ENCODE measurements at places on chromosomes 12 and 14.

- peak; percentile 70 for DNase-seq
Observed at GRCh38 chr14:23454445-23454856, 15.1 kb upstream of the NGDN start.

- peak; percentile 35 for DNase-seq
Observed at GRCh38 chr12:6884539-6884938, 11.4 kb upstream of the SPSB2 start.

- DNase-seq = no peak
Observed at GRCh38 chr12:95838125-95838524, 20.6 kb upstream of the SNRPF start.

- DNase-seq = no peak
Observed at GRCh38 chr14:49688701-49689030, 652 bp upstream of the POLE2 start.

- DNase-seq = no peak
Observed at GRCh38 chr14:74207943-74208342, 31.3 kb upstream of the VSX2 start.

DNA sequence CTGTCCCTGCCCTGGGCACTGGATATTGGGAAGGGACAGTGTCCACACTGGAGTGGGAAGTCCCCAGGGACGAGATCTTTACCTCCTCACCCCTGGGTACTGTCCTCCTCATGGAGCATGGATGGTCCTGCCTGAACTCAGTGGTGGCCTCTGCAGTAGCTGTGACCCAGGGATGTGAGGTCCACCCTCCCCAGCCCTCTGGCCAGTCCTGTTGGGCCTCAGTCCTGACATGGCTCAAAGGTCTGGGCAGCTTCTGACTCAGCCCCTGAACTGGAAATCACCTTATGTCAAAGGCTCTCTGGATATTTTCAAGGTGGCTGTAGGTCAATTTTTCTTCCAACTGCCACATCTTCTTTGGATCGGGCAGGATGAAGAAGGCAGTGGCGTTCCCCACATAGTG lies 24.4 kb downstream of the SERPINA1 start:
- DNase-seq = no peak

GRCh38 chr12:95918194-95918993 lies 24.0 kb downstream of the CCDC38 start:
- peak; percentile 20 for DNase-seq

GRCh38 chr12:62192180-62192902 lies 67.9 kb upstream of the USP15 start:
- peak; percentile 83 for DNase-seq

- no peak for DNase-seq
Observed at GRCh38 chr12:3148366-3149000, 71.3 kb downstream of the TSPAN9 start.

- no peak for DNase-seq
Observed at GRCh38 chr14:51424561-51425251, 184.7 kb downstream of the TMX1 start.

GRCh38 chr12:11837216-11837934 lies 187.9 kb downstream of the ETV6 start:
- DNase-seq = no peak

DNA sequence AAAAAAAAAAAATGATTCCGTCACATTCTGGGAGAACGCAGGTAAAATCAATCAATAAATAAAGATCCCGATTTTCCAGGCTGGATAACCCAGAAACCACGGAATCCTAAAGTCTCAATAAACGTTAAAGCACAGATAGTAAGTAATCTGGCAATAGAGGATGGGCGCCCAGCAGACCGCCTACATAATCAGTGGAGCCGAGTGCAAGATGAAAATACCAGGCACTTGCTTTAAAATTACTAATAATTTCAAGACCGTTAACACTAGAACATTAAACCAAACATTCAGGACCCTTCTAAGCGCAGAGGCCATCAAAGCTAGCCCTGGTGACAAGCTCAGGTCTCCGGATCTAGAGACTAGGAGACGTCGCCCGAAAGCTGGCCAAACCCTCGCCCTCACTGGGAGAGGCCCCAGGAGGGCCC lies 1.2 kb upstream of the DCAF11 start:
- no peak for DNase-seq

All from ELF-1 (cell line).